ENCODE measurements at places on chromosomes 7 and 10.

DNA sequence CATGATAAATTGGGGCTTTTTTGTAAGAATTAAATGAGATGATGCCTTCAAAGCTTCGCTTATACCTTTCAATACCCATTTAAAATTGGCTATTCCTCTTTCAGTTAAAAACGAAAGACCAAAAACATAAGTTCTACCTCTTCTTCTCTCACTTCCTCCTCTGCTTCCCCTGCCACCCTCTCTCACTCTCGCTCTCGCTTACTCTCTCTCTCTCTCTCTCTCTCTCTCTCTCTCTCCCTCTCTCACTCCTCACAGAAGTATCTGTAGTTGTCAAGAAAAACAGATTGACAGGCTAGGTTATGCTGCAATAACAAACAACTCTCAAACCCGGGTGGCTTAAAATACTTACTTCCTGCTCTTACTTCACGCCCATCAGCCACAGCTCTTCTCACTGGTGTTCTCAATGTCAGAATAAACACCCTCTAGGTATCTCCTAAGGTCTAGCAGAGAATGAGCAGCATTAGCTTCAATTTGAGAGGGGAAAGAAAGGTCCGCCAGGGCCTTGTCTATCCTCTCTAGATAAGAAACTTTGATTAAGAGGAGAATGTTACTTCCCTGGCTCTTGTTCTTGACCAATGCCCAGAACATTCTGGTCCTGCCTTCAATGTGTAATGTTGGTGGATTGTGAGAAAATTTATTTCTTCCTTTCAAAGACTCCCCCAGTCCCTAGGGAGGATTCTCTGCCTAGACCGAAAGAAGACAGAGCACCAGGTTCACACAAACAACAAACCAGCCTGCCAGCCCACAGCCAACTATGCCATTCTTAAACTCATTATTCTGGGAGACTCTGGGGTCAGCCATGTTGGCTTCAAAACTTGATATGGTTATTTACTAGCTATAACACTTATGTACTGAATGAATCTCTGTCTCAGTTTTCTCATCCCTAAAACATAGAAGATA, 1028.7 kb downstream of the XPNPEP1 start:
- DNase-seq = no peak

- DNase-seq = no peak
Observed at GRCh38 chr10:103911021-103911459, 6.9 kb downstream of the STN1 start.

- no peak for DNase-seq
Observed at GRCh38 chr10:92124020-92124419, 166.9 kb downstream of the CPEB3 start.

- DNase-seq = no peak
Observed at GRCh38 chr7:56009695-56010094, 41.5 kb downstream of the PSPH start.

- no peak for DNase-seq
Observed at GRCh38 chr7:129210989-129211312, 13.9 kb upstream of the AHCYL2 start.

DNA sequence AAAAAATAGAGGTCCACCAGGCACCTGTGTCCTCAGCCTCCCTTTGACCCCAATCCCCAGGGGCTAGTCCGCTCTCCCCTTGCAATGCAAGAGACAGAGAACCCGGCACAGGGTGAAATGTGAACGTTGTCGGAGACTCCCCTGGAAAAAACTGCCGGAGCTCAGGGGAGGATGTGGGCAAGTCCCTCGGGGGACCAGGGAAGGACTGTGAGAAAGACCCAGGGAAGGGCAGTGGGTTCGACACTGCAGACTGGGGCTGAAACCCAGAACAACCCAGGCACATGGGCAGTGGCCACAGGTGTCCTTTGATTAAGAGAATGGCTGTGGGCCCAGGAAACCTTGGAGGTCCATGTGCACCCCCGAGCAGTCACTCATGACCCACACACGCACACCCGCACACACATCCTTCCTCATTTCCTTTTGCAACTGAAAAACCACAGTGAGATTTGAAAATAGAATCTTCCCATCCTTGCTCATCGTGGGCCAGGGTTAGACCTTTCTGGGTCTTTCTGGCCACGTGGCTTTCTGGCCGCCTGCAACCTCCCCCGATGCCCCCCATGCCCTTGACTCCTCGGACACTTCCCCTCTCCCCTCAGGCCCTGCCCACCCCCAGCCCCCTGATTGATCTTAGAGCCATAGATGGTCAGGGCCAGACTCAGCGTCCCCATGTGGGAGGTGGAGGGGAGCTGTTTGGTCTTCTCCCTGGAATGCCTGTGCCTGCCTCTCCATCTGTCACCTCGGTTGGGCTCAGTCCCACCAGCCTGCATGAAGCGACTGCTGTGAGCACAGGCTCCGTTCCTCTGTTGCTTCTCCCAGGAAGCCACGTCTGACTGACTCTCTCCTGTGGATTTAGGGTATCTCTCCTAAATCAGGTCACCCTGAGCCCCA, 7.9 kb downstream of the LAT2 start:
- no peak for DNase-seq

- DNase-seq = no peak
Observed at GRCh38 chr7:125877246-125877645, 947.6 kb upstream of the POT1 start.

DNA sequence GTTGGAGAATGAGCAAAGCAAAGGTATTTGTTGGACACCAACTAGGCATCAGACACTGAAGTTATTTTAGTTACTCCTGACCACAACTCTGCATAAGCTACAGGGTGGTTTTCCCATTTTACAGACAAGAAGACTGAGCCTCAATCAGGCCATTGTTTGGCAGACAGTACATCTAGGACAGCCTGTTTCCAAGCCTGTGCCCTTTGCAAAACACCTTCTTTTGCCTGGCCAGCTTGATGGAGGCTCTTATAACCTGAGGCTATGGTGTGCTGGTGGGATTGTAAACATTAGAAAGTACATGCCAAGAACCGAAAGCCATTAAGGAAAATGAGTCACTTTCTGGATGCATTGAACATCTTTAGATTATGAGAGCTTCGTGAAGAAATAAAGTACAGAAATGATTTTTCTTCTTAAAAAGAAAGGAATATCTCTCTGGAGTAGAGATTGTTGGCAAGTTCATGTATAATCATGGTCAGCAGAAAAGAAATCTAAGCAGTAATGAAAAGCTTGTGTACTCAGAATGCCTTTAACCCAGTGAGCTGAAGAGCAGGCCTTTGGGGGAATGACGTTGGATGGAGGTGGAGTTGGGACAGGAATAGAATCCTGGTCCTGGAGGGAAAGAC, 140.6 kb downstream of the KIAA1217 start:
- DNase-seq = no peak

- DNase-seq = no peak
Observed at GRCh38 chr7:42606193-42606905, 305.5 kb downstream of the C7orf25 start.

GRCh38 chr7:129728875-129729467, 117.5 kb downstream of the NRF1 start:
- DNase-seq = no peak

GRCh38 chr7:101506531-101506930, 122.6 kb downstream of the MYL10 start:
- DNase-seq = no peak

DNA sequence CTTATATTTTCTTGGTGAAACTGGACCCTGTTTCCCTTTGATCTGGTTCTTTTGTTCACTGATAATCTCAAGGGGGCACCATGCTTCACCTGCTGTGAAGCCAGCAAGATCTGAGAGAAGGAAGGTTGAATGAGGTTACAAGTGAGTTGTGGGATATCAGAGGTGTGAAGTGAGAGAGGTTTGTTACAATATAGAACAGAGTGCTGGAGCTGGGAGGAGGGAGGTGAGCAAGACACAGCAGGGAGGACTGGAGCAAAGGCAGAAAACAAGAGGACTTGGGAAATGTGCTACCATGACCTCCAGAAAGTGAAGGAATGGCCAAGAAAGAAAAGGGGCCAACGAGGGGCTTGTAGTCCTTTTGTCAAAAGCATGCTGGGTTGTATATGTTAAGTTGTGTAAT, 156.6 kb downstream of the LRMDA start:
- DNase-seq = no peak

- DNase-seq = no peak
Observed at GRCh38 chr7:147586526-147586925, 1004.0 kb upstream of the C7orf33 start.

DNA sequence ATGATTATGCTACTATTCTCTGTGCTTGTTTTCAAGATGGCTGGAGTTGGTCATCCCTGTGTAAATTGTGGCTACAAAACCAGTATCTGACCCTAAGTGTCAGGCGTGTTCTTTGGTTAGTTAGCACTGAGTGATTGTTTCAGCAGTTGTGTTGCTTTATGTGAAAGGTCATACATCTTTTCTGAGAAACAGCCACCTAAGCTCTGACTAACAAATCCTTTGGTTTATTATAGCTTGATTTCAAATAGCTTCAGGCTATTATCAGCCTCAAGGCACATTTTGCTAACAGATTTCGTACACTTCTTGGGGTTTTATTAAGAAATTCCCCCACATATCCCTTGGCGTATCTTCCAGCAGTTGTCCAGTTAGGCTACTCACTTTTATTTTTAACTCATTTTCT, 4.8 kb upstream of the ADRB1 start:
- DNase-seq = no peak

- DNase-seq = no peak
Observed at GRCh38 chr7:47539398-47540052, 42.4 kb downstream of the TNS3 start.

- DNase-seq = no peak
Observed at GRCh38 chr7:117072620-117073118, 119.4 kb downstream of the ST7 start.

DNA sequence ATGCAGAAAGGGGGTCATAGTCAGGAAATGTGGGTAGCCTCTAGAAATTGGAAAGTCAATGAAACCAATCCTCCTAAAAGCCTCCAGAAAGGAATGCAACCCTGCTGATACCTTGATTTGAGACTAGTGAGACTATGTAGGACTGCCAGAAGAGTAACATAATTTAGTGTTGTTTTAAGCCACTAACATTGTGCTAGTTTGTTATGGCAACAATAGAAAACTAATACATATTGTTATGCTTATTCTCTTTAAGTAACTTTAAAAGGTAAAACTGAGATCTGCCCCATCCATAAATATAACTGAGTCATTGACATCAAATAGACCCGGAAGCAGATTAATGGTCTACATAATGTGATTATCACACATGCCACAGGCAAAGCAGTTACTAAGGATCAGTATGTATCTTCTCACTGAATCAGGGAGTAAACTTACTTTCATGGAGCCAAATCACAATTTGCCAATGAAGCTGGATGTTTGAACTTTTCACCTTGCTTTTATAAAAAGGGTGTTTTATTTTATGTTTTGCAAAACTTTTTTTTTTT, 146.4 kb upstream of the TMEM106B start:
- no peak for DNase-seq

DNA sequence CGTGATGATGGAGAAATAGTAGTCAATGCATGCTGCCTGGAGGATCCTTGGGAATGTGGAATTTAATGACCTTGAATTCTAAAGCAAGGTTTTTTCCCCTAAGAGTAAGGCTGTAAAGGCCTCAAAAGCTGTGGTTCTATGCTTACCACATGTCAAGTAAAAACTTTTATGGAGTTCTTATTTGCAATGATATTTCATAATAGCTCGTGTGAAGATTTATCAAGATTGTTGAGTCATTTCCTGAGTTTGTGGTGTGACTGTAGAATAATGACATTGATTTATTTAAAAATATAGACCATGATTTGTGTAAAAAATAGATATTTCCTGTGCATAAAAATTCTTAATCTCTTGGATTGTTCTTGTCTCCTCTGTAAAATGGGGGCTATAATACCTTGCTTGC, 67.5 kb upstream of the SORCS1 start:
- no peak for DNase-seq

DNA sequence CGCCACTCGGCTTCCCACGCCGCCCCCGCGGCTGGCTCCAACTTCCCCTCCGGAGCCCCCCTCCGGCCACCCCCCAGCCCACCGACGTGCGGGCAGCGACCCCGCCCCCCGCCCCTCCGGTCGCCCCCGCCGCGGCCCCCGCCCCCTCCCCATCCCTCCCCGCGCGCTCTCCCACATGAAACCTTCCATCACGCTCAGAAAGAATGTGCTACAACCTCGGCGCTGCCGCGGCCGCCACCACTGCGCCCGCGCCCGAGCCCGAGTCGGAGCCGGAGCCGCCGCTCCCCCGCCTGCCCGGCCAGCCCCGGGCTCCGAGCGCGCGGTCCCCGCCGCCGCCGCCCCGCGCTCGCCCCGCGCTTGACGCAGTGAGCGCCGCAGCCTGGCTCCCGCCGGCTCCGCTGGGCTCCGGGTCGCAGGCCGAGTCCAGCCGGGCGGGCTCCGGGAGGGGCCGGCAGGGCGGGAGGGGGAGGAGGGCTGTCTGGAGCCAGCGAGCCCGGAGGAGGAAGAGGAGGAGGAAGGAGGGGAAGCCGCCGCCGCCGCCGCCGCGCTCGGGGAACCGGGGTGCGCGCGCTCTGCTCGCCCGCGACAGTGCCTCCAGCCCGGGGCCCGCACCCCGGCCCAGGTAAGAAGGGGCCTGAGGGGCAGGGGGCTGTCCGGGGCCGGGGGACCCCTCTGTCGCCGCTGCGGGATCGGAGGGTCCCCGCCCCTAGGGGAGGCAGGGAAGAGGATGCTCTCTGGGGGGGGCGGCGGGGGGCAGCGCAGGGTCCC, 4.3 kb upstream of the ELFN1 start:
- DNase-seq = no peak

GRCh38 chr7:96526496-96526895, 183.2 kb downstream of the SEM1 start:
- DNase-seq = no peak

DNA sequence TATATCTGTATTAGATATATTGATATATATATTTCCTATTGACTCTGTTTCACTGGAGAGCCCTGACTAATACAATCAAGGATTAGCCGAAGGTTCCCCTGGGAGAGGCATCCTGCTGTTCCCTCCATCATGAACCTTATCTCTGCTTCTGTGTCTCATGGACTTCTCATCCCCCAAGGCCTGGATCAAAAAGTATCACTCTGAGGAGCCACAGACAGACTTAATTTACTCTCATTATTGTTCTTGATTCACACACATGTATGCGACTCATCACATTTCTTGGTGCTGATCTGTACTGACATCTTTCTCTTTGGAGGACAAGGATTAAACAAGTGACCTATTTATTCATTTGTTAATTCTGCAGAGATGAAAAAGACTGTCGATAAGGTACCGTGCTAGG, 550.2 kb downstream of the KCNMA1 start:
- no peak for DNase-seq

GRCh38 chr7:155808549-155809331, 3.5 kb downstream of the SHH start:
- DNase-seq = no peak

DNA sequence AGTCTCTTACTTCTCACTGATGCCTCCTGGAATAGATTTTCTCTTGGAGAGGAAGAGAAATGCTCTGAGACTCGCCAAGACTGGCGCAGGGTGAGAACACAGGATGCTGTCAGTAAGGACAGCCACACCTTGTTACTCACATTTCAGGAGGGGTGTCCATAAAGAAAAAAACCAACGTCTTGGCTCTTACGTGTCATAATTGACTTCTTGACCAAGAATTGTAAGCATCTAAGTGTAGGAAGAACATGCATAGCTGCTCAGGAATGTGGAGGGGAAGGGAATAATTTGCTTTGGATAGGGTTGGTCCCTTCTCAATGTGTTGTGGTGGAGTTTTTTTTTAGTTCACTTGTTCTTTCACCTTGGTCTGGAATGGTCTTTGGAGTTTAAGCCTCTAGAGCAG, 43.8 kb upstream of the ZNF438 start:
- no peak for DNase-seq

GRCh38 chr7:22250390-22250789, 106.6 kb downstream of the RAPGEF5 start:
- no peak for DNase-seq

Measured in activated CD4-positive, alpha-beta T cell treated with anti-CD3 and anti-CD28 coated beads for 24 hours (primary cell).